ENCODE measurements at places on chromosomes 1 and 21. TPM values are rescaled to one million over a fixed set of nuclear protein-coding genes. Genes with fewer than 3 reads are reported as not detected.

The AMPD1 gene
- total RNA-seq = not detected

The FAAH gene
- 34.9 TPM for total RNA-seq

The MIXL1 gene
- not detected for total RNA-seq

- H3K27me3 ChIP-seq = no peaks in the 10 kb centered on the region
- H3K27ac ChIP-seq = no peak overlapping the region
- no peaks in the 10 kb centered on the region for H3K4me1 ChIP-seq
- DNase-seq = no peak
- no peaks in the 10 kb centered on the region for H3K36me3 ChIP-seq
- H3K4me3 ChIP-seq = no peak overlapping the region
Observed at GRCh38 chr1:234243521-234244260, 129.6 kb upstream of the COA6 start.

DNA sequence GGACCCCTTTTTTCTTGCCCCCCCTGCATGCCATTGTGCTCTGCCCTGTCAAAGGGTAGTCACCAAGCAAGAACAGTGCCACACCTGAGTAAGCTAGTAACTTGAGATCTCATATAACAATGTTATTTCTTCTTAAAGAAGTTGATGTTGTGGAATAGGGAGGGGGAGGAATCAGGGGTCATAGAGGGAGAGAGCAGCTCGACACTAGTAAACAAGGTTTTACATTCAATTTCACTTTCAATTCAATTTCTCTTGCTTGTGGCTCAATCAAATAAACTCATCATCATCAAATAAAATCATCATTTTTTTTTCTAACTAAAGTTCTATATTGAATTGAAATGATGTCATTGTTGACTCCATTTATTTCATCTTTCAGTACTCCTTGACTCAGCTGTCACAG is 106.4 kb downstream of the CRB1 start:
- no peak for DNase-seq
- no peak overlapping the region for H3K4me3 ChIP-seq
- no peaks in the 10 kb centered on the region for H3K36me3 ChIP-seq
- H3K27ac ChIP-seq = no peak overlapping the region
- no peaks in the 10 kb centered on the region for H3K4me1 ChIP-seq

DNA sequence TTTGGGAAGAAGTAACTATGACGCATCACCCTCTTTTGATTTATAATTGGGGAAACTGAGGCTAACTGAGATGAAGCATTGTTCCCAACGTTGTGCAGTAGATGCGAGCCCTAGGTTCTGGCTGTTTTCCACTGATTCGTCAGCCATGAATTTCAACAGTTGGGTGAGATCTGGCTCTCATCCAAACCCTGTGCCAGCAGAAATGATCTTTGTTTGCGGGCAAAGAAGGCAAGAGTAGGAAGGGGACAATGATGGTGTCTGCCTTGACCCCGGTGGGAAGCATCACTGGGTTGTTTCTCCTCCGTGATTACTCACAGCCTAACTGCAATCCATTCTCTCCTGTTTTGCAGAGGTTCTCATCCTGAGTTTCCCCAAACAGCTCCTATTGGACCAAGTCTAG is 142.3 kb downstream of the MIS18A start:
- no peak for DNase-seq
- H3K27me3 ChIP-seq = no peaks in the 10 kb centered on the region
- peaks cover 9% of the 10 kb centered on the region for H3K4me1 ChIP-seq
- H3K36me3 ChIP-seq = no peaks in the 10 kb centered on the region
- no peak overlapping the region for H3K27ac ChIP-seq

DNA sequence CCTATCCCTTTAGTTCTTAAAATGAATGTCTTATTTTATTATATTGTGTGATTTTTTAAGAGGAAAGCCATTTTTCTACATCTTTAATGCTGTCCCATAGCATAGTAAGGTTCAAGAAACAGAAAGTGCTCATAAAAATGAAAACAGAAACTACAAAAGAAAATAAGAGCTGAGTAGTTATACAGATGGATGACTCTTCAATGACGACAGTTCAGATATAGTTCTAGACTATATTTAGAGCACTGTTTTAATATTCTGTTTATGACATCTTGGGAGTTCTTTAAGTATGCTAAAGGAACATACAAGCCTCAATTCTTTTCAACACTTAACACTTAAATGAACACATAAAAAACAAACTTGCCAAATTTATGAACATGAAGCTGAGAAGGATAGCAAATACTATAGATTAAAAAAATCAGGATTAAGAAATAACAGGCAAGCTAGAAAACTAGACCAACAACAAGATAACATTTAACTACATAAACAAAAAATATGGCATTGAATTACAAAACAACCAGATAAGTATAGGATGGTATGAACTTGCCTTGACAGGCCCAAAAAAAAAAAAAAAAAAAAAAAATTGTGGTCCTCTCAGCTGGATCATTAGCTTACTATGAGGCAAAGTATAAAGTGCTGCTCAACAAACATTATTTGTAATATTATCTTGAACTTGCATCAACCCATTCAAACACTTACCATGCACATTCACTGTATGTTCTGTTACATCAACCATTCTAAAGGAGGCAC is 87.9 kb downstream of the ZZZ3 start:
- no peaks in the 10 kb centered on the region for H3K27me3 ChIP-seq
- no peaks in the 10 kb centered on the region for H3K36me3 ChIP-seq
- H3K4me3 ChIP-seq = no peak overlapping the region
- H3K27ac ChIP-seq = no peak overlapping the region
- H3K4me1 ChIP-seq = peaks cover 19% of the 10 kb centered on the region
- DNase-seq = no peak

- no peaks in the 10 kb centered on the region for H3K27me3 ChIP-seq
- H3K4me1 ChIP-seq = peaks cover 21% of the 10 kb centered on the region
- no peak overlapping the region for H3K27ac ChIP-seq
- DNase-seq = no peak
- H3K36me3 ChIP-seq = no peaks in the 10 kb centered on the region
Observed at GRCh38 chr1:207020065-207020708, 12.4 kb downstream of the C1orf116 start.

GRCh38 chr1:64981601-64982533 is 15.5 kb upstream of the JAK1 start:
- DNase-seq = no peak
- H3K4me1 ChIP-seq = no peaks in the 10 kb centered on the region
- no peaks in the 10 kb centered on the region for H3K27me3 ChIP-seq
- no peak overlapping the region for H3K4me3 ChIP-seq
- H3K36me3 ChIP-seq = no peaks in the 10 kb centered on the region

- no peaks in the 10 kb centered on the region for H3K4me1 ChIP-seq
- H3K27ac ChIP-seq = no peak overlapping the region
- no peaks in the 10 kb centered on the region for H3K27me3 ChIP-seq
- DNase-seq = peak; percentile 72
- H3K36me3 ChIP-seq = no peaks in the 10 kb centered on the region
- no peak overlapping the region for H3K4me3 ChIP-seq
Observed at GRCh38 chr21:38956856-38957571, 151.3 kb downstream of the ETS2 start.

GRCh38 chr1:180231936-180232335 is 1.9 kb downstream of the LHX4 start:
- peaks cover 43% of the 10 kb centered on the region for H3K4me1 ChIP-seq
- DNase-seq = no peak
- no peak overlapping the region for H3K27ac ChIP-seq

- H3K27ac ChIP-seq = no peak overlapping the region
- H3K36me3 ChIP-seq = no peaks in the 10 kb centered on the region
- H3K4me1 ChIP-seq = no peaks in the 10 kb centered on the region
- H3K27me3 ChIP-seq = no peaks in the 10 kb centered on the region
- DNase-seq = no peak
Observed at GRCh38 chr1:38191461-38191860, 144.9 kb upstream of the POU3F1 start.

DNA sequence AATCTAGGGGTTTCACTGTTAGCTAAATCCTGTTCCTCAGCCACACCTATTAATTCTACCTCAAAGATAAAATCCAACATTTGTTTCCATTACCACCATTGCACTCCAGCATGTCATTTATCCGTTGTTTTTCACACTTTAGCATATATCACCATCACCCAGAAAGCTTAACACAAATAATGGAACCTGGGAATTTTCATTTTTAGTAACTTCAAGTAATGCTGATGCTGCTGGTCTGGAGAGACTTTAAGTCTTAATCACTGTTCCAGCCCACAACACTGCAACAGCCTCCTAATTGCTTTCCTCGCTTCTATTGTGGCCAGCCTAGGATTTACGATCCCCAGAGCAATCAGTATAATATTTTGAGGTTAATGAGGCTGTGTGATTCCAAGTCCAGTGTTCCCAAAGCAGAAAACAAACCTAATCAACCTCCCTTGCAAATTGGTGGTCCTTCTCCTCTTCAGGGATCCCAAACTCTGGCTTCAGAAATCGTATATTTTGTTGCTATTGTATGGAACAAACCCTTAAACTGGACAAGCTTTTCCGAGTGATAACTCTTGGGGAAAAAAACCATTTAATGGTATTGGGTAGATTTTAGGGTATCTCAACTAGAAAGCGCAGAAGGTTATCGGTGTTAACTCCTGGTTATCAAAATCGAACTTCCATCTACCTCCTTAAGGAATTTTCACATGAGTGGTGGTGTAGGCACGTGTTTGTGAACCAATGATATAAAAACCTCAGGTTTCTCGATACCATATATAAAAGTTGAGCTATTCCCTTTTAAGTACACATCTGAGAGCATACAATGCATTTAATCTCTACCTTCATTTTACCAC is 50.0 kb upstream of the BOLA1 start:
- DNase-seq = peak; percentile 0
- peak overlapping the region; percentile 86 for H3K27ac ChIP-seq
- no peaks in the 10 kb centered on the region for H3K27me3 ChIP-seq
- peak overlapping the region; percentile 55 for H3K4me3 ChIP-seq
- H3K36me3 ChIP-seq = no peaks in the 10 kb centered on the region

DNA sequence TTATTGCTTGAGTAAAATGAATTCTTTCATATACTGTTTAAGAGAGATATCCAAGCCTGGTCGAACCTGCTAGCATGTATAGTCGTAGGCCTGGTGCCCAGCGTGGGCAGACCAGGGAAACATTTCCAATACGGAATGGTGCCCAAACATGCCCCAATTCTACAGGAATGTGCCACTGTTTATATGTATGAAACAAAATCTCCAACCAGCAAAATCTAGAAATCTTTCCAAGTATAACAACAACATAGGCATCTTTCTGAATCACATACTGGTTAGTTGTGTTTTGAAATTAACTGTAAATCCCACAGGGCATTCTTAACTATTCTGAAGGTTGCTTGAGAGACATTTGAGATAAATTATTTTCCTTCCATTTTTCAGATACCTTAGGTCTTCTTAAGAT is 17.0 kb upstream of the ABCD3 start:
- no peaks in the 10 kb centered on the region for H3K36me3 ChIP-seq
- no peak for DNase-seq
- H3K27me3 ChIP-seq = no peaks in the 10 kb centered on the region
- no peaks in the 10 kb centered on the region for H3K4me1 ChIP-seq
- no peak overlapping the region for H3K27ac ChIP-seq

GRCh38 chr1:53419034-53419433 is 40.2 kb upstream of the DMRTB1 start:
- H3K4me1 ChIP-seq = no peaks in the 10 kb centered on the region
- H3K27me3 ChIP-seq = peaks cover 29% of the 10 kb centered on the region
- no peaks in the 10 kb centered on the region for H3K36me3 ChIP-seq
- H3K27ac ChIP-seq = no peak overlapping the region
- no peak for DNase-seq
